ENCODE measurements at places on chromosomes 6 and 20.
A peak's percentile ranks its signal among the peaks of the same experiment; 100 is the strongest.

DNA sequence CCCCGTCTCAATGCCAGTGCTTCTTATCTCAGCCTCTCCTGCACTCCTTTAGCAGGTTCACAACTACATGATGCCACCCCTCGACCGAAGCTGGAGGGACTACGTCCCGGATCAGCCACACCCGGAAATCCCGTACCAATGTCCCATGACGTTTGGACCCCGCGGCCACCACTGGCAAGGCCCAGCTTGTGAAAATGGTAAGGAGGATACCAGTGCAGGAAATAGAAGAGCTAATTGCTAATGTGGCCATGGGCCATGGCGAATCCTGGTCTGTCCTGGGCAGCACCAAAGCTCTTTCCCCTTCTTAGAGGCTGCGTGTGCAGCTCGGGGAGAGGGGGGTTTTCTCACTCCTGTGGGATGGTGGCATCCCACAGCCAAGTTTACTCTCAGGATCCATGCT, 5.5 kb downstream of the IRF4 start:
- no peak for DNase-seq

- no peak for DNase-seq
These were observed 50.7 kb downstream of the LRRC1 start for GRCh38 chr6:53845280-53846195.

DNA sequence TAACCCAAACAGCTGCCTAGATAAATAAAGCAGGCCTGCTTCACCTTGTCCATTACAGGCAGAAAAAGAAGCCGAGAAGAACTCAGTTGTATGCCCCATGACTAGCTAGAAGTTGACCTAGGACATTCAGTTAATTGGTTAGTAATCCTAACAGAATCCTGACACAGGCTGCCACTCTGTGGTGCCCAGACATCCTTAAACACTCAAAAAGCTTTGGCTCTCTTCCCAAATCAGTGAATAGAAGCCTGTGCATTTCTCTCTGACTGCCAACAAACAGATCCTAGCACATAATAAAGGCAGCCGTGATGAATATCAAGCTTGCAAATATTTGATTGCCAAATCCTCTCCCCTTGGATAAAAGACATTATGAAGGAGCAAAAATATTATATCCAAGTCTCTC, 519.1 kb upstream of the EYS start:
- peak; percentile 8 for DNase-seq

GRCh38 chr6:86949771-86950170, 12.4 kb downstream of the HTR1E start:
- no peak for DNase-seq

GRCh38 chr20:58179083-58179431, 49.4 kb downstream of the ANKRD60 start:
- DNase-seq = no peak

- no peak for DNase-seq
These were observed 16.4 kb downstream of the TRMT6 start for GRCh38 chr20:5933802-5934436.

All from fibroblast of skin of right quadriceps (primary cell).